B cell (primary cell): ENCODE measurements at places on chromosomes 4 and X.

DNA sequence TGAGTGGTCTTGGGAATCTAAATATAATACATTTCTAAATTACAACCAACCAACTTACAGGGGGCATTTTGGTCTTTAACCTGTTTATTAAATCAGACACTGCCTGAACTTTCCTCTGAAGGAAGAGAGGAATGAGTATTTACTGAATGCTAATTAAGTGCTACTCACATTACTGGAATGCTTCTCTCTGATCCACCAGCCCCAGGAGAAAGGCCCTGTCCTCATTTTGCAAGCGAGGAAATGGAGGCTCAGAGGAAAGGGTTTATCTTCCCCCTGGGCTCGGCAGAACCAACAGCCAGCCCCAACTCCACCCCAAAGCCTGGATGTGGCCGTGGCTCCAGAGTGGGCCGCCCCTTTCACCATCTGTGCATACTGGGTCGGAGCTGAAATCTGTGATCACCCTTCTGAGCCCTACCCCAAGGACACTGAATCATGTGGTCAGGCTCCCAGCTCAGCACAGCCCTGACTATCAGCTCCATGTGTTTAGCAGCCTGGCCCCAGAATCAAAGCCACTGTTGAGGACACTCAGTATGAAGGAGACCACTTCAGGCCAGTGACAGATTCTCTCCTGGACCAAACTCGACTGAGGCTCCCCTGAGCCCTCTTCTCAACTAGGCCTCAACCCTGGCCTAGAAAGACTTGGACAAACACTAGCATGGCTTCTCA lies 56.7 kb upstream of the ENPP6 start:
- H3K4me1 ChIP-seq = peaks cover 8% of the 10 kb centered on the region
- no peak for DNase-seq
- H3K4me3 ChIP-seq = no peak overlapping the region
- H3K36me3 ChIP-seq = no peaks in the 10 kb centered on the region

GRCh38 chrX:44063606-44064005 lies 90.4 kb upstream of the NDP start:
- no peak overlapping the region for H3K4me3 ChIP-seq
- H3K27ac ChIP-seq = no peak overlapping the region
- no peaks in the 10 kb centered on the region for H3K36me3 ChIP-seq
- H3K27me3 ChIP-seq = no peaks in the 10 kb centered on the region

GRCh38 chr4:176642472-176642871 lies 150.2 kb downstream of the VEGFC start:
- no peak for DNase-seq
- H3K36me3 ChIP-seq = no peaks in the 10 kb centered on the region
- H3K27ac ChIP-seq = no peak overlapping the region
- no peaks in the 10 kb centered on the region for H3K27me3 ChIP-seq
- H3K4me1 ChIP-seq = no peaks in the 10 kb centered on the region

DNA sequence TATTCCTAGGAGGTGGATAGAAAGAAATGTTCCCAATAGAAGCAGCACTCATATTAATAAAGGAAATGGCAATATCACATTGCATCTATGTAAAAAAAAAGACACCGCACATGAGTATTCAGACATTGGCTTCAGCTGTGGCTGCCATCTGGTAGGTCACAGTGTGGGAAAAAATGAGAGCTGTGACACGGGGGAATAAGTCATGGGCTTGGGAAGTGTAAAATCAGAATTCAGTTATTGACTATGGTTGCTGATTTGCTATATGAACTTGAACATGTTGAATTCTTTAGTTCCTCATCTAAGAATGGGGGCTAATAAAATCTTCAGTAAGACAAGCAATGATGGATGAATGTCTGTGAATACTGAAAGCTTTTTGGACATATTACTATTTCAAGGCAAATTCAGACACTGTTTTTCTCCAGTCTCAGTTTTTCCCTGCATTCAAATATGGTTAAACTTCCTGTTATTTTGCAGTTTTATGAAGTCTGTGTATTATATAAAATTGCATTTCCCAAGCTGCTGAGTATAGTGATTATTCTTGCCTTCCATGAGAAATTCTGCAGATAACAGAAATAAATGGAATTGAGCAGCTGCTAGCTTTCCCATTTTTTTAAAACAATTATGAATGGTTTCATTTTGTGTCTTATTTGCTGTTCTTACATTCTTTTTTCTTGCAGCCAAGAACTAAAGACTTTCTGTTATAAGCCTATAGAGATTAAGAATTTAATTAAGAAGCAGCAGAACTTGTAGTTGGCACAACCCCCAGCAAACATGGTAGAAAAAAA lies 221.0 kb downstream of the ANKRD50 start:
- H3K27me3 ChIP-seq = no peaks in the 10 kb centered on the region
- no peak overlapping the region for H3K27ac ChIP-seq
- DNase-seq = no peak
- no peak overlapping the region for H3K4me3 ChIP-seq

DNA sequence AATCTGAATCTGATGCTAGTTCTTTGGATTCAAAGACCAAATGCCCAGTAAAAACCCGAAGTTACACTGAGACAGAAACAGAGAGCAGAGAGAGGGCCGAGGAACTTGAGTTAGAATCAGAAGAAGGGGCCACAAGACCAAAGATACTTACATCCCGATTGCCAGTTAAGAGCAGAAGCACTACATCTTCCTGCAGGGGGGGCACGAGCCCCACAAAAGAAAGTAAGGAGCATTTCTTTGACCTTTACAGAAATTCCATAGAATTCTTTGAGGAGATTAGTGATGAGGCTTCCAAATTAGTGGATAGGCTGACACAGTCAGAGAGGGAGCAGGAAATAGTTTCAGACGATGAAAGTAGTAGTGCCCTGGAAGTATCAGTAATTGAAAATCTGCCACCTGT lies 309.3 kb downstream of the ANK2 start:
- no peaks in the 10 kb centered on the region for H3K36me3 ChIP-seq
- H3K4me1 ChIP-seq = peaks cover 6% of the 10 kb centered on the region
- H3K4me3 ChIP-seq = no peak overlapping the region
- DNase-seq = no peak
- H3K27me3 ChIP-seq = no peaks in the 10 kb centered on the region
- no peak overlapping the region for H3K27ac ChIP-seq

- H3K36me3 ChIP-seq = no peaks in the 10 kb centered on the region
- no peak overlapping the region for H3K27ac ChIP-seq
- no peak for DNase-seq
- H3K4me1 ChIP-seq = no peaks in the 10 kb centered on the region
- H3K4me3 ChIP-seq = no peak overlapping the region
- H3K27me3 ChIP-seq = no peaks in the 10 kb centered on the region
Measured at GRCh38 chrX:111503485-111503993, 7.9 kb upstream of the SERTM2 start.

DNA sequence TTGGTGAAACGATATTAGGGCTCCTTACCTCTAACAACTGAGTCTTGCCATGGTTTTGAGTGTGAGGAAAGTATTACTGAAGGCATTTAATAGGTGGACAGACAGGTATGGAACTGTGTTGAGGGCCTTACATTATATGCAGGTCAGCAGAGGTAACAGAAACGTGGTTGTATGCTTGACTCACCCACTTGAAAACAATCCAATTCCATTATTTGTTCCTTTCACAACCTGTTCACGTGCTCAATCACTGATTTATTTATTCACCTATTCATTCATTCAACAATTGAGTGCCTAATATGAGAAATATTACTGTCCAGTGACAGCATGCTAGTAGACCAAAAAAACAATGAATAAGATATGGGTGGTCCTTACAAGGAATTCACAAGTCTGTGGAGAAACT lies 33.3 kb upstream of the PPARGC1A start:
- no peak overlapping the region for H3K4me3 ChIP-seq
- no peaks in the 10 kb centered on the region for H3K27me3 ChIP-seq
- no peaks in the 10 kb centered on the region for H3K36me3 ChIP-seq
- no peak for DNase-seq
- H3K4me1 ChIP-seq = no peaks in the 10 kb centered on the region

- no peak overlapping the region for H3K27ac ChIP-seq
- no peaks in the 10 kb centered on the region for H3K4me1 ChIP-seq
- H3K36me3 ChIP-seq = no peaks in the 10 kb centered on the region
- no peak overlapping the region for H3K4me3 ChIP-seq
Measured at GRCh38 chr4:156173937-156174336, 220.3 kb upstream of the CTSO start.

GRCh38 chr4:118173956-118174725 lies 139.9 kb downstream of the NDST3 start:
- H3K4me3 ChIP-seq = no peak overlapping the region
- no peaks in the 10 kb centered on the region for H3K4me1 ChIP-seq
- no peaks in the 10 kb centered on the region for H3K36me3 ChIP-seq
- no peak overlapping the region for H3K27ac ChIP-seq
- no peak for DNase-seq
- H3K27me3 ChIP-seq = no peaks in the 10 kb centered on the region
